ENCODE measurements at places on chromosomes 16 and 17.
A peak's percentile ranks its signal among the peaks of the same experiment; 100 is the strongest.

GRCh38 chr17:43014020-43014648, 7.5 kb downstream of the IFI35 start:
- DNase-seq = no peak

DNA sequence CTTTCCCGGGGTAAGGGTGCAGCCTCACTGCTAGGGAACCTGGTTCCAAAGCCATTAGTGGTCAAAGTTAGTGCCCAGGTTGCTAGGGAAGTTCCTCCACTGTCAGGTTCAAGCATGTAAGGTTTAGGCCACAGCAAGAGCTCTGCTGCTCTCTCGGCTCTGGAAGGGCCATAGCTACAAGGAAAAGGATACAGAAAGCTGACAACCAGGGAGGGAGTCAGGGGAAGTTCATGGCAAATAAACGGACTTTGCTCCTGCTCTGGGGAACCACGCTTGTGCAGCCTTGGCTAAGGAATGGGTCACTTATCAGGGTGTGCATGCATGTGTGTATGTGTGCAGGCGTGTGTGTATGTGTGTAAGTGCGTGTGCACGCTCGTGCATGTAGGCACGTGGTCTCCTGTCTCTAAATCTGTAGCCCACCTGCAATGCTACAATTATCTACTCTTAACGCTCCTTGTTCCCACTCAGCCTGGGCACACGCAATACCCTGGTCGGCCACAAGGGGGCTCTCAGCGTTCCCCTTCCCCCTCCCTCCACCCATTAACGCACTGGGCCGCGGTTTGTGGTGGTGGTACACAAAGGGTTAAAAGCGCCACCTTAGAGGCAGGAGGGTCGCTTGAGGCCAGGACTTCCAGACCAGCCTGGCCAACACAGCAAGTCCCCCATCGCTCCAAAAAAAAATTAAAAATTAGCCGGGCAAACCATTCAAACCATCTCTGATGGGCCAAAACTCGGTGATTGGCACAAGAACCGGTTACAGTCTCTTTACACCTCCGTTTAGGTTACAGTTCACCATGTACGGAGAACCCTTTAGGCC, 48.4 kb upstream of the KDM8 start:
- DNase-seq = no peak

GRCh38 chr17:41801374-41802271, 10.1 kb downstream of the P3H4 start:
- DNase-seq = no peak

GRCh38 chr17:1714980-1715802, 5.0 kb upstream of the TLCD2 start:
- peak; percentile 62 for DNase-seq

- DNase-seq = no peak
Observed at GRCh38 chr17:65529761-65530522, 31.5 kb downstream of the AXIN2 start.

DNA sequence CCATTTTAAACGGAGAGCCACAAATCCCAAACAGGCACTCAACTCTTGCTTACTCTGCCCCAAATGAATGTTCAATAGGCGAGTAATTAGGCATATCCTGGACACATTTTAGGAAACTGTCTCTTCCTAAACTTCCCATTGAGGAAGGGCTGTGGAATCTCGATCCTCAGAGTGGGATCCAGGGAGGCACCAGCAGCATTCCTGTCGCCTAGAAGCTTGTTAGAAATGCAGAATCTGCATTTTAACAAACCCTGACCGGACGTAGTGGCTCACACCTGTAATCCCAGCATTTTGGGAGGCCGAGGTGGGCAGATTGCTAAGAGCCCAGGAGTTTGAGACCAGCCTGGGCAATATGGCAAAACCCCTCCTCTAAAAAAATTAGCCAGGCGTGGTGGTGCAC, 95.6 kb downstream of the GAS7 start:
- DNase-seq = no peak

- no peak for DNase-seq
Observed at GRCh38 chr17:5399767-5400166, 19.7 kb downstream of the NUP88 start.

DNA sequence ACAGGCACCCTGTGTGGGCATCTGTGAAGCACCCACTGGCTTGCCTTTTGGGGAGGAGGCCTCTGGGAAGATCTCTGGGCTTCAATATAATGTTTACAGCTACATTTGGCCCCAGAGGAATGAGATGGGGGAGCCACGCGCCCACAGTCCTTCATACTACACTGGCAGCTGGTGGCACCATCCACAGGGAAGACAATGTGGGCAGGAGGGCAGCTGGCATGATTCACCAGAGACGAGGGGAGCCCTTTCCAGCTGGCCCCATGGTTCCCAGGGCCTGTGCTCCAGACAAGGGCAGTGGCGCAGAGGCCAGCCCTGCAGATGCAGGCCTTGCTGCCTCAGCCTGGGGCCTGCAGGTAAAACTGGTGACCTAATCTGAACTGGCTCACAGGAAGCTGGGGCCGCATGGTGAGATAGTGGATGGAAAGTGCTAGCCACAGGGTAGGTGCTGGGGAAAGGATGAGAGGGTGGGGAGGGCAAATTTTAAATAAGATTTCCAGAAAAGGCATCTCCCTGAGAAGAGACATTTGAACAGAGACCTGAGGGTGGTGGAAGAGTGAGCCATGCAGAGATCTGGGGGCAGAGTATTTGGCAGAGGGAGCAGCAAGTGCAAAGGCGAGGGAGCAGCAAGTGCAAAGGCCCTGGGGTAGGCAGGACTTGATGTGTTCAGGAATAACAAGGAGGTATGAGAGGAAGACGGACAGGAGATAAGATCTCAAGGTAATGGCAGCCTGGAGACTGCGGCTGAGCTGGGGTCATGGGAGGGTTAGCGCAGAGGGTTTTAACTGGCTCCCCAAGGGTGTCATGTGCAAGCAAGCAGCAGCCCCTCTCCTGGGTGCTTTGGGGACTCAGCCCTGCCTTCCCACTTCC, 12.1 kb upstream of the KCNJ12 start:
- no peak for DNase-seq

DNA sequence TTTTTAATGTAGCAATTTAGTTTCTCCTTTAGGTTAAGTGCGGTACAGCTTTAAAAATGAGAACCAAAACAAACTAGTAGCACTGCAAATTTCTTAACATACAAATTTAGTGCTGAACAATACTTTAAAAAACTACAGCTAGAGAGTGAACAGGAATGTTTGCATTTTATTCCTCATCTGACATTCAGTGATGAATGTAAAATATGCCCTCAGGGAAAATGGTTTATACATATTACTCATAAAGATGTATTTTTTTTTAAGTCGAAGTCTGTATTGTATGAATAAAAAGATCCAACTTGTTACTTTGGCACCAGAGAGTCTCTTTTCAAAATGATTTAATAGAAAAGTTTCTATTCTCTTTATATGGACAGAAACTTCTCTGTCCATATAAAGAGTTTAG, 96.8 kb downstream of the BRIP1 start:
- DNase-seq = peak; percentile 18

DNA sequence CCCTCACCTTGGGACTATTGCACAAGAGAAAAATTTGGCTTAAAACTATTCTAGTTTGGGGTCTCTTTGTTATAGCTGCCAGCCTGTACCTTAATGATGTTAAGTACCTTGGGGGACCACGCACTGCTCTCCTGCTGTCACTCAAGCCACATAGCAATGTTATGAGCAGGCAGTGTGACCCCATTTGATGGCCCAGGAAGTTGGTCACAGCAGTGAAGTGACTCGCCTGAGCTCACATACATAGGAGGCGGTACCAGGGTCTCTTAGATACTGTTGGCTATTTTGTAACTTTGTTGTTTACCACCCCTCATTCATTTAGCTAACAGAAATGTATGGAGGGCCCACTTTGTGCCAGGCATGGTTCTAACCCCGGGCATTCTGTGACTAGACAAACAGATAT, 16.4 kb downstream of the KCNG4 start:
- DNase-seq = no peak

GRCh38 chr17:9936095-9936494, 31.0 kb upstream of the RCVRN start:
- no peak for DNase-seq
